ENCODE measurements at places on chromosomes 5 and 9. TPM values are rescaled to one million over a fixed set of nuclear protein-coding genes. Genes with fewer than 3 reads are reported as not detected.

SHOC1 gene
- not detected for total RNA-seq

ANAPC2 gene
- total RNA-seq, result 144 TPM

EQTN gene
- not detected for total RNA-seq

DIRAS2 gene
- not detected for total RNA-seq

PCDHGA11 gene
- not detected for total RNA-seq

SPINK7 gene
- total RNA-seq, result not detected

DNA sequence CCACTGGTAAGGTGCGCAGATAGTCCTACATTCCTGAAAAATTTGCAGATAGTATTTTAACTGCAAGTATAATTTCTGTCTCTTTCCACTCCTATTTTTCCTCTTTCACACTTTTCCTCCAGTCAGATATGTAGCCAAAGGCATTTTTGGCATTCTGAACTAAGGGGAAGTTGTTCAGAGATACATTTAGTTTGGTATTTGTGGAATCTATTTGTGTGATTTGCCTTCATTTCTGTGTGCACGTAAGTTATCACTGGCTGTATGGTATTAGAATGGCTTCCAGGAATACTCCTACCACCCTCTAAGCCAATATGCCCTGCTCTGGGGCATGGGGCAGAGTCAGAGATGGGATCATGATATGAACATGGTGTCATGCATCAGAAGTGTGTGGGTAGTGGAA is 45.8 kb upstream of the GRAMD2B start:
- peaks cover 6% of the 10 kb centered on the region for H3K4me1 ChIP-seq
- no peak overlapping the region for H3K4me3 ChIP-seq
- H3K36me3 ChIP-seq, result no peaks in the 10 kb centered on the region
- H3K27me3 ChIP-seq, result no peaks in the 10 kb centered on the region
- H3K27ac ChIP-seq, result no peak overlapping the region

GRCh38 chr5:97629276-97629675 is 446.2 kb upstream of the RIOK2 start:
- H3K27ac ChIP-seq, result no peak overlapping the region
- H3K4me1 ChIP-seq, result no peaks in the 10 kb centered on the region
- no peaks in the 10 kb centered on the region for H3K27me3 ChIP-seq
- no peak overlapping the region for H3K4me3 ChIP-seq
- no peaks in the 10 kb centered on the region for H3K36me3 ChIP-seq
- no peak for DNase-seq

DNA sequence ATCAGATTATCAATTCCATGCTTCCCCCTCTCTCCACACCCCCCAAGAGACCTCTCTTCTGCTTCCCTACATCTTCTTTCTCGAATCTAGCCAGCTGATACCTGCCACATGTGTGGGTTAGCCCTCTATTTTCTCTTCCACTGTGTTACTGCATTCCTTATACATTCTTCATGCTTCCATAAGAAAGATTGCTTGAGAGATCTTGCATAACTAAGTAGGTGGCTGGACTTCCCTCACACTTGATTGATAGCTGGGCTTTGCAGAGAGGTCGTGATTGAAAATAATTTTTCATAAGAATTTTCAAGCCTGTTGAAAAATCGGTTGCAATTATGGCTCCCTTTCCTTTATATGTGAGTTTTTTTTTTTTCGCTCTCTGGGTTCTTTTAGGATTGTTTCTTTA is 33.0 kb upstream of the PANK3 start:
- no peak for DNase-seq
- no peak overlapping the region for H3K27ac ChIP-seq
- no peak overlapping the region for H3K4me3 ChIP-seq

DNA sequence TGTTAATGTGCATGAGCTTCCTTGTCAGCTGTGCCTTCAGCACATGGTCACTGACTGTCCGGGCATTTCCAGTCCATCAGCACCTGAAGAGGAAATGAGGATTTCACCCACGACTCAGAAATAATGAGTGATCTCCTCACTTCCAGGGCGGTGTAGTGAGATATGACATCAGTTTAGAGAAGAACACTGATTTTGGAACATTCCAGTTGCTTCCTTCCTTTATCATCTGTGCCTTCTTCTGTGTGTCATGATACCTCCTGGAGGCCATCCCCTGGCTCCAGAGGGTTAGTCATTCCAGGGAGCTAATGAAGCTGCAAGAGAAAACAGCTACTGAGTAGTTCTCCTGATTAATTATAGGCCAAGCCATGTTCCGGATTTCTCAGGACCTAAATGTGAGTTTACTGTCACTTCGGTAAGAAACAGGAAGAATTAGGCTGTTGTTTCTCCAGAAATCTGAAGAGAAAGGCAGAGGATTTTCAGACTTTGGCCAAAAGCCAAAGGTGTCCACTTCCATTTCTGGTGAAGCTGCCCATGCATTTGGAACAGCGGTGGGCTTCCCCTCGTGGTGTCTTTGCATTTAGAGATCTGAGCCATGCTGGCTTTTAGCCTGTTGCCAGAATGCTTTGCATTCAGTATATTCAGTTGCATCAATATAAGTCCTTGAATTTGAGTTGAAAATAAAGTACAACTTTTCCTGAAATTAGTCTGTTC is 161.3 kb upstream of the OTULINL start:
- H3K36me3 ChIP-seq, result no peaks in the 10 kb centered on the region
- H3K4me1 ChIP-seq, result peaks cover 13% of the 10 kb centered on the region
- H3K27me3 ChIP-seq, result no peaks in the 10 kb centered on the region

DNA sequence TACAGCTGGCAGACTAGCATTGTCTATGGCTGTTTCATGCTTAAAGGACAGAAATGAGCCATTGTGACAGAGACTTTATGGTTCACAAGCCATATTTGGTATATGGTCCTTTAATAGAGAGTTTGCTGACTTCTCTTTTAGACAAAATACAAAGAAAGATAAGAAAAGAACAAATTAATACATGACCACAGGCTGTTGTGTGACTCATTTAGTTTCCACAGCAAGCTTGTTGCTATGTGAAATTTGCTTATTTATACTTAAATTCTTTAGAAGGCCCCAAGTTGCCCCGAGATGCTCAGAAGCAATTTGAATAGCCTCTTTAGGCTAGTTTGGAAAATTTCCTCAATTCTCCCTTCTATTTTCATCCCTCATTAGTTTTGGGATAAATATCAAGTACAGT is 315.3 kb upstream of the RPS23 start:
- H3K36me3 ChIP-seq, result no peaks in the 10 kb centered on the region
- no peaks in the 10 kb centered on the region for H3K27me3 ChIP-seq
- DNase-seq, result no peak
- H3K27ac ChIP-seq, result no peak overlapping the region
- H3K4me1 ChIP-seq, result no peaks in the 10 kb centered on the region

DNA sequence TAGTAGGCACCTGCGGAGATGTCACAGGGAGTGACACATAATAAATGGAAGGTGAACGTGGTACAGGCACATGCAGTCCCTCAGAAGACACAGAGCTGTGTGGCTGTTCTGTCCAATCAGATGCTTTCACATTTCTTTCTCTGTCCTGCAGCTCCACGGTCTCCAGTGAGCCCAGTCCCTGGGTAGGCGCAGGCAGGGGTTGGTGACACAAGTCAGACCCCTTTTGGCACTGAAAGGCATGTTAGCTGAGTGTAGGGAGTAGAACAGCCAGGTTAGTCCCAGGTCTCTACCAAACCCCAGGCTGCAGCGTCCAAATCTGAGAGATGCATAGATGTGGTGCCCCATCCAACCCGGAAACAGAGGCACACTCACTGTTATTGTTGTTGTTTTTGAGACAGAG is 2.8 kb downstream of the SLC31A2 start:
- no peak for DNase-seq
- no peaks in the 10 kb centered on the region for H3K27me3 ChIP-seq
- H3K36me3 ChIP-seq, result peaks cover 4% of the 10 kb centered on the region
- H3K4me1 ChIP-seq, result peaks cover 34% of the 10 kb centered on the region

- no peak overlapping the region for H3K4me3 ChIP-seq
- no peaks in the 10 kb centered on the region for H3K4me1 ChIP-seq
- DNase-seq, result peak; percentile 67
- H3K27ac ChIP-seq, result no peak overlapping the region
Measured at GRCh38 chr5:172758077-172758833, 12.7 kb downstream of the DUSP1 start.

GRCh38 chr9:107276966-107277710 is 5.9 kb upstream of the RAD23B start:
- peaks cover 2% of the 10 kb centered on the region for H3K27me3 ChIP-seq
- H3K4me1 ChIP-seq, result peaks cover 3% of the 10 kb centered on the region
- no peak overlapping the region for H3K4me3 ChIP-seq
- no peak for DNase-seq
- H3K36me3 ChIP-seq, result no peaks in the 10 kb centered on the region

- H3K36me3 ChIP-seq, result no peaks in the 10 kb centered on the region
- no peak overlapping the region for H3K27ac ChIP-seq
- no peak for DNase-seq
- no peak overlapping the region for H3K4me3 ChIP-seq
- H3K27me3 ChIP-seq, result no peaks in the 10 kb centered on the region
Measured at GRCh38 chr5:107542428-107542827, 128.3 kb downstream of the EFNA5 start.

DNA sequence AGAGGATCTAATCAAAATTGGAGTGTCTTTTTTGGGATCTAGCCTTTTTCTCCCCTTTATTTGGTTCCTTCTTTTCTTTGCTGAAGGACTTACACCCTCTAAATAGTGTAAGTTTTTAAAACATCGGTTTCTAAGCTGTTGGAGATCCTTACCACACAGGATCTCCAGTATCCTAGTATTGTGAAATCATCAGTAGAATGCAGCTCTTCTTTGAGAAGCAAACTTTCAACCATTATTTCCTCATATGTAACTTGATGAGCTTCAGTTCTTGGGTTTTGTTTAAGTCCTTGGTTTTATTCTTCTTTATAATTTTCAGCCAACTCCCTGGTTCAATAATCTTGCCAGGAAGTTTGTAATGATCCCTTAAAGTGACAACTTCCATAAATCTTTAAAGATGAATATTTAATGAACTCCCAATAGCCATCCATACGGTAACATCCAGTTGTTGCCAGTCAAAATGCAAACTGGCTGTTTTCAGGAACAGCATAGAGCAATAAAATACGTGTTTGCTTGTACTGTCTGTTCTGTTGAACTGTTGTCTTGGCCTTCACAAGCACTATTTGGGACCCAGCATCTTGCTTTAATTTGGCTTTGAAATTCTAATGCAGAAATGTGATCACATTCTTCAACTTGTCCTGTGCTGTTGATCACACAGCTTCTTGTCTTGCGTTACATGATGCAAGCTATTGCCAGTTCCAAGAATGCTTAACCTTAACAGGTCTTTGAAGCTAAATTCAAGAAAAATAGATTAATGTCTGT is 34.8 kb upstream of the TTC23L start:
- H3K27ac ChIP-seq, result no peak overlapping the region
- no peaks in the 10 kb centered on the region for H3K4me1 ChIP-seq
- no peak overlapping the region for H3K4me3 ChIP-seq
- H3K27me3 ChIP-seq, result no peaks in the 10 kb centered on the region
- DNase-seq, result no peak

DNA sequence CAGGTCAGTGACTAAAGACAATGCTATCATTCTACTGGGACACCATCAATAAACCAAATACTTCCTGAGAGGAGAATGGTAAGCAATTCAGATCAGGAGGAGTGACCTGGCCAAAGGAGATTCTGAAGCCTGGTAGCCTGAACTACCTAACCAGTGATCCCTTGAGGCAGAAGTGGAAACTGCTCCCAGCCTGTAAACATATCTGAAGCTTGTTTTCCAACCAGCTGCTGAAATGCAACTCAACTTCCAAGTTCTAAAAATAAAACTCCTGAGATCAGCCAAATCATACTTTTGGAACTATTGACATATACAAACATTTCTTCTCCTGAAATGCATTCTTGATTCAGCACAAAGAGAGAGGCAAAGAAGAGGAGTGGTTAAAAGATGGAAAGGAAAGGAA is 204.1 kb downstream of the EBF1 start:
- no peaks in the 10 kb centered on the region for H3K36me3 ChIP-seq
- no peaks in the 10 kb centered on the region for H3K27me3 ChIP-seq
- no peak overlapping the region for H3K27ac ChIP-seq
- H3K4me1 ChIP-seq, result no peaks in the 10 kb centered on the region

- no peaks in the 10 kb centered on the region for H3K4me1 ChIP-seq
- no peak for DNase-seq
- no peaks in the 10 kb centered on the region for H3K27me3 ChIP-seq
- no peak overlapping the region for H3K4me3 ChIP-seq
- no peaks in the 10 kb centered on the region for H3K36me3 ChIP-seq
Measured at GRCh38 chr9:110320651-110321445, 16.8 kb downstream of the TXNDC8 start.

- H3K27ac ChIP-seq, result no peak overlapping the region
- no peaks in the 10 kb centered on the region for H3K36me3 ChIP-seq
- H3K4me1 ChIP-seq, result no peaks in the 10 kb centered on the region
- H3K4me3 ChIP-seq, result no peak overlapping the region
Measured at GRCh38 chr5:163089926-163090325, 347.5 kb upstream of the CCNG1 start.

GRCh38 chr5:59553992-59554391 is 339.5 kb downstream of the PDE4D start:
- no peak for DNase-seq
- no peak overlapping the region for H3K27ac ChIP-seq
- H3K27me3 ChIP-seq, result no peaks in the 10 kb centered on the region
- no peaks in the 10 kb centered on the region for H3K4me1 ChIP-seq
